ENCODE measurements at places on chromosomes 1 and 21. TPM values are rescaled to one million over a fixed set of nuclear protein-coding genes. Genes with fewer than 3 reads are reported as not detected.

GRCh38 chr1:159465191-159465603 lies 25.7 kb downstream of the OR10J1 start:
- no peak for DNase-seq

GRCh38 chr1:156203331-156203730 lies 9.4 kb downstream of the SLC25A44 start:
- DNase-seq, result no peak

GRCh38 chr1:76262601-76263000 lies 188.1 kb downstream of the ST6GALNAC3 start:
- DNase-seq, result no peak

The SCAMP3 gene
- polyA plus RNA-seq, result 51.7 TPM

- DNase-seq, result no peak
Observed at GRCh38 chr21:37372951-37373350, 6.4 kb downstream of the DYRK1A start.
